ENCODE measurements at places on chromosomes 7 and 10. TPM values are rescaled to one million over a fixed set of nuclear protein-coding genes. Genes with fewer than 3 reads are reported as not detected.
A peak's percentile ranks its signal among the peaks of the same experiment; 100 is the strongest.

Gene TMEM178B
- 1.2 TPM for total RNA-seq

Gene TMEM120A
- 45.9 TPM for total RNA-seq

Gene PSAP
- total RNA-seq: 680 TPM

Gene VAX1
- not detected for total RNA-seq

Gene SCIN
- 0.74 TPM for total RNA-seq

DNA sequence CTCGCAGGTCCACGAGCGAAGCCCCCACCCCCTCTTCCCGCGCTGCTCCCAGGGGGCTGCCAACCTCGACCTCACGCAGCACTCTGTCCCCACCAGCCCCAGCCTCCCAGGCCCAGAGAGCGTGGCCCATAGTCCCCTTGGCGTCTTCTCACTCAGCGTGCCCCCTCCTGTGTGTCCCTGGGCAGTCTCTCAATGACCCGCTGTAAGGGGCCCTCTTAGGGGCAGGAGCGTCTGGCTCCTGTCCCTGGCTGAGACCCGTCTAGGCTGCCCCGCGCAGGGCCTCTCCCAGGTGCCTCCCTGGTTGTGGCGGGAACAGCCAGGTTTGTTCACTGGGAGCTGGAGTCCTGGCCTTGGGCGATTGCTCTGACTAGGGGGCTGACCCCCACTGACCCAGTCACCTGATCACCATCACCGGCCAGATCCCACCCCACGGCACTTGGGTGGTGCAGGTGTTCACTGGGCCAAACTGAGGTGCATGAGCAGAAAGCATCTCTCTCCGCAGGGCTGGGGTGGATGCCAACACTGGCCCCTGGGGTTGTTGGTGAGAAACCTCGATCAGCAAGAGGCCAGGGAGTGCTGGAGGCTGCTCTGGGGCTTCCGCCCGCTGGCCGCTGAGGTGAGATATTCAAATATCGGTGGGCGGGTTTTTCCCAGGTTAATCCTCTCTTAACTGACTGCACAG lies 12.6 kb upstream of the WDFY4 start:
- peak; percentile 62 for DNase-seq

- DNase-seq: no peak
Observed at GRCh38 chr7:46224363-46224762, 303.3 kb upstream of the IGFBP3 start.

DNA sequence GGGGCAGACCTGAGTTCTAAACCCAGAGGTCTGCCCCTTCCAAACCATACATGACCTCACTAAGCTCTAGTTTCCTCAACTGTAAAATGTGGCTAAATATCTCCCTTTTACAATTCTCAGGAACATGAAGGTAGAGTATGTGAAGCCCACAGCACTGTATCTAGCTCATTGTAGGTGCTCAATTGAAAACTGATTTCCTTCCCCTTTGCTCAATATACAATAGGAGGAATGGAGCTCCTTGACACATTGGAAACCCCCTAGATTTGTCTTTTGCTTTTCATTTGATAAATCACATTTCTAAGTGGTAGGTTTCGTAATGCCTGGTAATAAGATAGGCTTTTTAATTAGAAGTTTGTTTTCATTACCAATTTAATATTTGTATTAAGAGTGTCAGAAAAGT lies 153.3 kb downstream of the ARID5B start:
- no peak for DNase-seq

DNA sequence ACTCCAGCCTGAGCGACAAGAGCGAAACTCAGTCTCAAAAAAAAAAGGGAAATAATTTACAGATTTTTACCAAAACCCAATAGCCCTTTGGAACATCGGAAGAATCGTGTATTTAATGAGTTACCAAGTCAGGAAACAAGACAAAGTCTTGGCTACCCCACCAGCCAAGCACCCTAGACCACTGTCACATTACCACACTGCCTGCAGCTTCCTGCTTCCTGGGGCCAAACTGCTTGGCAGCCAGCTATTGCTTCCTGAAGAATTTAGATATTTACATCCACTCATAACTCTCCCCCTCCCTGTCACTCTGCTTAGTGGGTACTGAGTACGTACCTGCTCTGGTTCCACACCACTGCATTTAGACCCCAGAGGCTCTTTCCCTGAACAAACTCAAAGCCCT lies 14.1 kb upstream of the TNPO3 start:
- no peak for DNase-seq

- DNase-seq: peak; percentile 49
Observed at GRCh38 chr10:116043861-116044260, 229.1 kb downstream of the GFRA1 start.

- DNase-seq: no peak
Observed at GRCh38 chr7:100390286-100391009, 17.2 kb downstream of the PILRA start.

- no peak for DNase-seq
Observed at GRCh38 chr7:38169847-38170246, 8.2 kb upstream of the STARD3NL start.

DNA sequence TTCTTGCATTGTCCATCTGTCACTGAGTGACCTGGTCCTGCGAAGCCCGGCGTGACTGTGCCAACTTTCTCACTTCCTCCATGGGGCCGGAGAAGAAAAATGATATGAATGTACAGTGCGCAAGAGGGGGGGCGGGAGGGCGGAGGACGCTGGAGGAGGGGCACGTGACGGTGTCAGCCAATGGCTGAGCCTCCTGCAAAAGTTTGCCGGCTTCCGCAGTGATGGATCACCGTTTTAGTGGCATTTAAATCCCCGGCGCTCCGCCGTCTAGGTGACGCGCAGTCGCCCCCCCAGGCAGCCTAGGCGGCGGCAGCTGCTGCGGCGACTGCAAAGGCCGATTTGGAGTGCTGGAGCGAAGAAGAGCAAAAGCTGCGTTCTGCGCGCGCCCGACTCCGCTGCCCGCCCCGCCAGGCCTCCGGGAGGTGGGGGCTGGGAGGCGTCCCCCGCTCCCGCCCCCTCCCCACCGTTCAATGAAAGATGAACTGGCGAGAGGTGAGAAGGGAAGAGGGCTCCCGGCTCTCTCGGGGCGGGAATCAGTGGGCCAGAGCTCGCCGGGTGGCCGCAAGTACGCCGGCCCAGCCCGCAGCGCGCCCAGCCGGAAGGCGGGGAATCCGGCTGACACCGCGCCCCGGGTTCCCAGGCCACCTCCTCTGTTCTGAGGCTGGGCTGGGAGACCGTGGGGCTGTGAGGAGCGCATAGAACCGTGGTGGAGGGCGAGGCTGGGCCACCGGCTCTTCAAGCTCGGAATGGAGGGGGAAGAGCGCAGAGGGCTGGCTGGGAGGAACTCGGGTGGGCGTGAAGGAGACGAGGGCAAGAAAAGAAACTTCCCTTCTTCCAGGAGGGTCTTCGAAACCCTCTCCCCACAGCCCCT lies at the start of gene HOXA1:
Gene HOXA1, minus strand, starts transcription at position 104 of the 871 bp plus-strand sequence. Its CDS starts 88 bp downstream, at position 16.
- no peak for DNase-seq

- no peak for DNase-seq
Observed at GRCh38 chr7:138932870-138933269, 48.3 kb downstream of the KIAA1549 start.

GRCh38 chr10:79438021-79438698 lies 7.3 kb downstream of the ZCCHC24 start:
- DNase-seq: no peak

DNA sequence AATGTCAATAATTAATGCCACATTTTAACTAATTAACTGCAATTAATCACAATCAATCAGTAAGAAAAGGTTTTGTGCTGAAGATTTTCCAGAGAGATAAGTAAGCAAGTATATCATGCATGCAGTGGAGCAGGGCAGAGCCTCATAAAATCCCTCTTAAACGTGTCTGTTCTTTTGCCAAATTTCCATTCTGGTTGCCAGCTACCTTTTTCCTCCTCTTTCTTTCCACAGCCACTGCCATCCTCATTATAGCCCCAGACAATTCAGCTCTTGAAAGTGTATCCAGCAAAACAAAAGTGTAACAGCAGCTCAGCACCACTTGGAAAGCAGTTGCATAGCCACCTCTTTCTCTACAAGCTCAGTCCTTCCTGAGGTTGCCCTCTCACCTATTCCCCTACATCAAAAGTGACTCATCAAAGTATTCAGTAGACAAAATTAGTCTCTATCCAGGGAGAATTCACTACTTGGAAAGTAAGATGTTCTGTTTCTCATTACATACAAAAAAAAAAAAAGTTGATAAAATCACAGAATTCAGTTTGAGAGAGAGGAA lies 26.9 kb upstream of the EPHB6 start:
- DNase-seq: no peak

GRCh38 chr7:35909870-35910357 lies 109.1 kb downstream of the SEPTIN7 start:
- no peak for DNase-seq

- no peak for DNase-seq
Observed at GRCh38 chr7:15489861-15490260, 72.0 kb downstream of the AGMO start.

GRCh38 chr7:132457658-132458057 lies 118.6 kb downstream of the PLXNA4 start:
- DNase-seq: no peak

Measured in vagina (tissue), 2 donors.